ENCODE measurements at places on chromosomes 4 and X. TPM values are rescaled to one million over a fixed set of nuclear protein-coding genes. Genes with fewer than 3 reads are reported as not detected.

TCEAL5 gene
- not detected for total RNA-seq

TMEM47 gene
- total RNA-seq = 32.2 TPM

GRPR gene
- total RNA-seq = 0.32 TPM

TLR3 gene
- 0.97 TPM for total RNA-seq

DNA sequence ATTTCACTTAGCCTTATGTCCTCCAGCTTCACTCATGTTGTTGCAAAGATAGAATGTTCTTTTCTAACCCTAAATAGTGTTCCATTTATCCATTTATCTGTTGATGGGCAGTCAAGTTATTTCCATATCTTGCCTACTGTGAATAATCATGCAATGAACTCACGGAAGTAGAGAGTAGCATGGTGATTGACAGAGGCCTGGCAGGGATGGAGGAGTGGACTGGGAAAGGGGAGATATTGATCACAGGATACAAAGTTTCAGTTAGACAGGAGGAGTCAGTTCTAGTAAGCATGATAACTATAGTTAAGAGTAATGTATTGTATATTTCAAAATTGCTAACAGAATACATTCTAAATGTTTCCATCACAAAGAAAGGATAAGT lies 10.3 kb upstream of the CLNK start:
- DNase-seq = no peak

DNA sequence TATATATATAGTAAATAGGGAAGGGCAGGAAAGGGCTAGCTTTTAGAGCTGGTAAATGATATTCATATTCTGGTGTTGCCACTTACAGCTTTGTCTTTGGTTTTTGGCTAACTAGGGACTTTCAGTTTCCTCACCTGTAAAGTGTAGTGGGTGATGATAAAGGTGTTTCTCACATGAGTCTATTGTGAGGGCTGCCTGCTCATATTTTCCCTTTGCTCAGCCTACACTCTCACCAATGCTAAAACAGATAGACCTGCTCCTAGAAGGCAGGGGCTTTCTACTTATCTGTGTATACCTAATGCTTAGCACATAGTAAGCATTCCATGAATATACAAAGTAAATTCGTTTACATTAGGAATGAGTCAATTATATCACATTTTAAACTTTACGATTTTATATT lies 137.2 kb upstream of the HS3ST1 start:
- no peak for DNase-seq

- no peak for DNase-seq
Observed at GRCh38 chr4:96729641-96730040, 889.7 kb downstream of the PDHA2 start.

DNA sequence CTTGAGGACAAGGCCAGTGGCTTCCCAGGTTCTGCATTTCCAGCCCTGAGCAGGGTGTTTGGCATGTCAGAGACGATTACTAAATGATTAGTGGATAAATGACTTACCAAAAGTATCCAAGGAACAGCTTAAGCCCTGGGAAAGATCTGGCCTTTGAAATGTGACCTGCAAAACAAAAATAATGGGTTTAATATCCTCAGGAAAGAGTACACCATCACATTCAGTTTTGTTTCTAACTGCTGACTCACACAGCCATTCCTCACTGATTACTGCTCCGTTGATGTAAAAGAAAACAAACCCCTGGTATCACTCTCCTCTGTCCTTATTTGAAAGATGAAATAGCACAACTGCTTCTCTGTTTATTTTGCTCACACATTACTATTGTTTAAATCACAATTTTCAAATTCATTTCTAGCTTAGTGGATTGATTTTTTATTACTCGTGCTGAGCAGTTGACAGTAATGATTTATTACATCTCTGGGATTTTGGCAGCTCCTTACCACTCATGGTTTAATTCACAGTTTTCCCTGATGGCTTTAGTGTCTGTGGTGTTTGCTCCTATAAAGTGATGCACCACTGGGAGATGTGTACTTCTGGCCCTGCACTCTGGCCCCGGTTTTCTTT lies 117.0 kb downstream of the CBLL2 start:
- DNase-seq = peak; percentile 85

DNA sequence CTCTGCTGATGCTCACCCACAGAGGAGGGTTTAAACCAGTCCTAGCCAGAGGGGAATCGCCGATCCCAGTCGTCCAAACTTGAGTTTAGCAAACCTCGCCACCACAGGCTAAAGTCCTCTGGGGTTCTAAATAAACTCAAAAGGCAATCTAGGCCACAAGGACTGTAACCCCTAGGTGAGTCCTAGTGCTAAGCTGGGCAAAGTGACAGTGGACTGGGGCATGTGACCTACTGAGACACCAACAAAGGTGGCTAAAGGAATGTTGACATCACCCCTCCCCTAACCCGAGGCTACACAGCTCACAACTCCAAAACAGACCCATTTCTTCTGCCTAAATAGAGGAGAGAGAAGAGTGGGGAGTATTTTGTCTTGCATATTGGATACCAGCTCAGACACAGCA lies 142.8 kb upstream of the PRDX4 start:
- DNase-seq = no peak

- no peak for DNase-seq
Observed at GRCh38 chr4:175335331-175335730, 417.2 kb downstream of the ADAM29 start.

DNA sequence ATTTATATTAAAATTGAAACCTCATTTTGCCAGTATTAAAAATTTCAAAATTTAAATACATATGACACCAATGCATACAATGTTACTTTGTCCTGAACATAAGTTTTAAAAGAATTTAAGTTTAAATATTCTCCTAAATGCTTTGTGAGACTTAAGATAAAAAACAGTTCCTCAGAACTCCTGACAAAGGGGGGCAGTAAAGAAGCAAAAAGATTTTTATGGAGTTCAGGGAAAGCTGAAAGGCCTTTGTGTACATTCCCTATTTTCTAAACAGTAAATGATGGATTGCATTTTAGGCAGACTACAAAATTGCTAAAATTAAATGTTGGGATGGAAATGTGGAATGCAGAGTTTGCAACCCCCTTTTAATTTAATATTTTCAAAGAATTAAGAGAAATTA lies 81.7 kb downstream of the SNCA start:
- DNase-seq = peak; percentile 31

GRCh38 chrX:31658360-31658759 lies 586.5 kb upstream of the FTHL17 start:
- peak; percentile 34 for DNase-seq

- no peak for DNase-seq
Observed at GRCh38 chrX:124348885-124349453, 2.6 kb downstream of the SH2D1A start.

DNA sequence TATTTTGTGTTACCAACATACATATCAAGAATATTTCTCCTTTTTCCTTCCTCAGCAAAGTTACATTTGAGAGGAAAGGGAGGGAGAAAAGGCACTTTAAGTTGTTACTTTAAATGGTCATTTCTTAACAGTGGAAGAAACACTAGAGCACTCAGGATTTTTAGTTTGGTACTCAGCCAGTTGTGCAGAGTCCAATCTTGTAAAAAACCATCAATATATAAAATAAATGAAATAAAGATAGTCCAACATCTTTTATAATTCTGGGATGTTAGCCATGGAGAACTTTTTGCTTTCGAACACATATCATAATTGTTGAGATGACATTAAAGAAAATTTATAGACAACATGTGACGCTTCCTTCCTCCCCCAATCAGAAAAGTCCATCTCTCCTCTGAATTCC lies 253.8 kb downstream of the QDPR start:
- DNase-seq = no peak
